WTC11 (cell line): ENCODE measurements at places on chromosomes 2 and 18.

GRCh38 chr2:207300817-207301216 lies 135.1 kb upstream of the KLF7 start:
- DNase-seq, result no peak

DNA sequence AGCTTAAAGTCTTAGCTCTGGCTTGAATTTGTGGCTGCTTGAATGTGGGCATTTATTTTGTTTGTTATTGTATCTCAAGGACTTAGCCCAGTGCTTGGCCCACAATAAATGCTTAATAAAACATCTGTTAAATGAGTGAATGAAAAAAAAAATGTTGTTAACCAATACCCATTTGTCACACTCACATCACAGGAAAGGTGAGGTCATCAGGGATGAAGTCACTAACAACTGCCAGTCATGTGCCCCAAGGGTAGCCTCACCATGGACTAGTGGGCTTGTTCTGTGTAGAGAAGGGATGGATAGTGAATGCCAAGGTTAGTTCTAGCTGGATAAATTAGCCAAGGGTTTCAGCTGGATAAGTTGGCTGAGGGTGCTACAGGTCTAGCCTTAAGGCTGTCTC lies 3.0 kb downstream of the NRBP1 start:
- no peak for DNase-seq

GRCh38 chr2:206083602-206084438 lies 2.2 kb downstream of the INO80D start:
- DNase-seq, result peak; percentile 82

DNA sequence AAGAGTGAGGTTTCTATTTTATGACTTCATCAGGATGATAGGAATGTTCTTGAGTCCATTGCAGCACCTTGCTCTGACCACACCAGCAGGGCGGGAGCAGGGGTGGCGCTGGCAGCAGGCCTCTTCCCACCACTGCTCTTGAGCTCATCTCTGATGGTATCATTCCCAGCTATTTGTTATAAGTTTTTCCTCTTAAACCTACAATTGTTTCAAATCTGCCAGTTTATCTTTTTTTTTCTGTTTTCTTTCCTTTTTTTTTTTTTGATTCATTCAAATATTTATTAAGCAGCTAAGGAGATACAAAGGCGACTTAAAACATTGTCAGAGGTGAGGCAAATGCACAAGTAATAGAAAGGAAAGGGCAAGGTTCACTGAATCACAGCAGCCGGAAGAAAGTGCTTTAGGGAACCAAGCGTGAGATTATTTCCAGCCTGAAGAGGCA lies 28.7 kb downstream of the NIFK start:
- DNase-seq, result no peak
